Mammary epithelial cell (primary cell): ENCODE measurements at places on chromosomes 6 and 20. TPM values are rescaled to one million over a fixed set of nuclear protein-coding genes. Genes with fewer than 3 reads are reported as not detected.

BANF2 gene
- polyA plus RNA-seq: not detected

ANKRD66 gene
- polyA plus RNA-seq: not detected

ACTR5 gene
- polyA plus RNA-seq: 7.9 TPM

STK4 gene
- 17.9 TPM for polyA plus RNA-seq

SLCO4A1 gene
- 0.99 TPM for polyA plus RNA-seq

LKAAEAR1 gene
- polyA plus RNA-seq: 0.15 TPM

- DNase-seq: no peak
Measured at GRCh38 chr6:21823371-21823770, 229.8 kb downstream of the SOX4 start.

DNA sequence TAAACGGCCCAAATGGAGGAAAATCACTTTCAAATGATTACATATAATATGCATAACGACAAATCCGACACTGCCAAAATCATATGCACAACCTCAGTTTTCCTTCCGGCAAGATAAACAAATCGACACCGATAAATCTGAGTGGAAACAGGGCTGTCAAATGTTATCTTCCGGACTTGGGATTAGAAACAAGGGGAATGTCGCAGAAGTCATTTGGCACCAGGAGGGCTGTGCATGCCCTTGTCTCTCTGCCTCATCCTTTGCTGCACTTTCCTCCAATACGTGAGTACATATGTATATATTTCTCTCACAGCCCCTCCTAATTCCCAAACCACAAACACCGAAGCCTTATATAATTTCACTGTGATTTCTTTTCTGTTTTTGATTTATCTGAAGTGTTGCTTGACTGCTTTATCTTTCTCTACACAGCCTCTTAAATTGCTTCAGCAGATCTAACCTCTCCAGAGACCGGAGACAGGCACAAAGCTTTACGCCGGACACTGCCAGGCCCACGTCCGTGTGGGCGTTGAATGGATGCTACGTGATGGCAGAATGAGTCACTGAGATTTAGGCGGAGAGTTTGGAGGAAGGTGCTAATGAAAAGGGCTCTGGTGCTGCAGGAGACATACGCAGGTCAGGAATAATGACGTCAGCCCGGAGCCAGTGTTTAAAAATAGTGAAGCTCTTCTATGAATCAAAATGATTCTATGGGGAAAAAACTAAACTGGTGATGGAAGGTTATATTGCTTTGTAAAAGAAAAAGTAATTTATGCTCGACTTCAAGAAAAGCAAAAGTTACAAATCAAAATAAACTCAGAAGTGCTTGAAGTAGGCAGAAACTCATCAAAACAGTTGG lies 21.0 kb upstream of the PRELID3B start:
- DNase-seq: peak; percentile 89

DNA sequence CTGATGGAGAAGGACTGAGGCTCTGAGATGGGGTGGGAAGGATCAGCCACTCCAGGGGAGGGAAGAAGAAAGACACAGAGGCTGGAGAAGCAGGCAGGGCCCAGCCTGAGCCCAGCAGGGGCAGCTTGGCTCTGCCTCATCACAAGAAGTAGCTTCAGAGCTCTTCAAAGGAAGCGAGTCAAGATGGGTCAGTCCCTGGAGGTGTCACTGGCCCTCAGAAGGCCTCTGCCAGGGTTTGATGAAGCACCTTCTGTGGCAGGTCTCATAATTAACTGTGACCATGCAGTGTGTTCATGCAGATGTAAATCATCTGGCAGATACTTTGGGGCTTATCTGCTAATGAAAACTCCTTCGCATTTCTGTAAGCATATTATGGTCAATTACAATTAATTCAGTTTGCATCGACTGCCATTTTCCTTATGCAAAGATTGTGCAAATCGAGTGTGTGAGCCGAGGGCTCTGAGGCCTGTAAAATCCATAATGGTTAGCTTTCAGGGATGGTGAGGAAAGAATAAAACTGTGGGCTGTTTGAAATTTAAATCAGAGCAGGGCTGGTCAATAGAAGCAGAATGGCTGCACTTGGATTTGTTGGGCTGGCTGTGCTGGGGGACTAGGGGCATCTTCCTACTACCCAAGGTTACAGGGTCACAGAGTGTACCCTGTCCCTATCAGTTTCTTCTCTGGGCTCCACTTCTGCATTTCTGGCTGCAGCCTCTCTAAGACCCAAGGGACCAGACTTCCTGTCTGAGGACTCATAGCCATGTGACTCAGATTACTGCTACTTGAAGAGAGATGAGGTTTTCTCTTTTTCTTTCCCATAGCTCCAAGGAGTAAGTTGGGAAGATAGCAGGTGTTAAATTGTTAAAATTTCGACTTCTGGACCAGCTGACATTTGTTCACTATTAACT lies 376.6 kb downstream of the DHX35 start:
- DNase-seq: no peak

- no peak for DNase-seq
Measured at GRCh38 chr20:1479831-1480595, 11.2 kb downstream of the SIRPB2 start.

DNA sequence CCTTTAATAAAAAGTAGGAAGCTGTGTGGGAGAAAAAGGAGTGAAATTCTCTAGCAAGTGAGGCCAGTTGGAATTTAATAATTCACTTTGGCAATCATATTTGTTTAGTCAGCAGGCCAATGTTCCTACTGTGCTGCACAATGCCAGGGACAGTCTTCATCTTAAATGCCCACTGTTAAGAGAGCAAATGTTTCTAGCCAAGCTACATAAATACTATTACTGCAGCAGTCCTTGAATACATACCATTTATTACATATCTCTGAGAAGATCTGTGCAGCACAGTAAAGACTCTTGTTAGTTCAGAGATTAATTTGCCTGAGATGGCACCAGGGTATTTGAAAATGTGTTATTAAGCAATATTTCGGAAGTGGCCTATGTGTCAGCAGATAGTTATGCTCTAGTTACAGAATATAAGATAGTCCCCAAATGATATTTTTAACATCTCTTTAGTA lies 105.4 kb downstream of the OGFRL1 start:
- DNase-seq: peak; percentile 72

DNA sequence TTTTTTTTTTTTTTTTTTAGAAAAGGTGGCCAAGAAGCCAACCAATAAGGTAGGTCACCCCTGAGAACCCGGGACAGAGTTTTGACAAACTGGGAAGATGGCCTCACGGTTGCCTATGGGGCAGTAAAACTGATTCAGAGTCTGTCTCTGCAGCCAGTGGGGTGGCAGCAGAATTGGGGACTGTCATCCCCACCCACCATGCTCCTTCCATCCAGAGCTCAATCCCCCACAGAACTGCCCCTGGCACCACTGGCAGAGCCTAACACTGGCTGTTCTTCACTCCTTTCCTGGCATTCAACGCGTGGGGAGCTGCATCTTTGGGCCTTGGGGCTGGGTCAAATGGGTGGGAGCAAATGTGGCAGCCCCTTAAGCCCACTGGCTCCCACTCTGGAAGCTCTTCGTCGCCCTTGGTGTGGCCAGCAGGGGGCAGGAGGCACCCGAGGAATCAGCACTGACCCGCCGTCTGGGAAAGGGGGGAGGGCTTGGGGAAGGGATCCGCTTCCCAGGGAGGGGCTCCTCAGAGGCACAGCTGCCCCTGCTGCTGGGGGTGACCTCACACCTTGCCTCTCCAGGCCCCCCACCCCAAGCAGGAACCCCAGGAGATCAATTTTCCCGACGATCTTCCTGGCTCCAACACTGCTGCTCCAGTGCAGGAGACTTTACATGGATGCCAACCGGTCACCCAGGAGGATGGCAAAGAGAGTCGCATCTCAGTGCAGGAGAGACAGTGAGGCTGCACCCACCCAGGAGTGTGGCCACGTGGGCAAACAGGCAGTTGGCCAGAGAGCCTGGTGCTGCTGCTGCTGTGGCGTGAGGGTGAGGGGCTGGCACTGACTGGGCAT lies 10.4 kb downstream of the CD40 start:
- no peak for DNase-seq

- DNase-seq: peak; percentile 49
Measured at GRCh38 chr6:90820436-90820835, 233.6 kb upstream of the MAP3K7 start.

GRCh38 chr6:46014511-46015118 lies 1.0 kb downstream of the CLIC5 start:
- DNase-seq: no peak

DNA sequence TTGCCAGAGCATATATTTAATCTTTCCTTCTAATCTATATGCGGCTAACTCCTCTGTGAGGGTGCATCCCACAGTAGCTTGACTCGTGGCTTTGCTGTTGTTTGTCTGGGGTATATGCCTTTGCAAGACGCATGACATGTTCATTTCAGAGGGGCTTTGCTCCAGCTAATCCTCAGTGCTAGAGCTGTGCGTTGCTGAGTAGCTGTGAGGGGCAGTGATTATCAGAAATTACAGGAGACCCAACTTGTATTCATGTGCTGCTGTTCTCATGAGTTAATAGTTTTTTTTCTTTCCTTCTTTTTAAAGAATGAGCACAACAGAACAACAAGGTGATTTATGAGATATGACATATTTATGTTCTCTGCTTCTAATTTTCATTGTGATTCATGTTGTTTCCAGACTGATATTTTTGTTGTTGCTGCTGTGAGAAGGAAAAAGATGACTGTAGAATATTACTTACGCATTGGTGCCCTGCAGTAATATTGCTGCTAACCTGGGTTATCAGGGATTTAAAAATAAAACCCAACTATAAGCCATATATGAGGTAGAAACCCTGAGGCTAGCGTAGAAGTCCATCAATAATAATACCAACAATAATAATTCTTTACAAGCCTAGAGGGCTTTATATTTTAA lies 168.3 kb downstream of the KLHL32 start:
- DNase-seq: no peak

GRCh38 chr6:7108196-7108963 lies 619 bp downstream of the RREB1 start:
- DNase-seq: peak; percentile 58

- DNase-seq: peak; percentile 97
Measured at GRCh38 chr6:87714093-87714842, 12.2 kb upstream of the AKIRIN2 start.

DNA sequence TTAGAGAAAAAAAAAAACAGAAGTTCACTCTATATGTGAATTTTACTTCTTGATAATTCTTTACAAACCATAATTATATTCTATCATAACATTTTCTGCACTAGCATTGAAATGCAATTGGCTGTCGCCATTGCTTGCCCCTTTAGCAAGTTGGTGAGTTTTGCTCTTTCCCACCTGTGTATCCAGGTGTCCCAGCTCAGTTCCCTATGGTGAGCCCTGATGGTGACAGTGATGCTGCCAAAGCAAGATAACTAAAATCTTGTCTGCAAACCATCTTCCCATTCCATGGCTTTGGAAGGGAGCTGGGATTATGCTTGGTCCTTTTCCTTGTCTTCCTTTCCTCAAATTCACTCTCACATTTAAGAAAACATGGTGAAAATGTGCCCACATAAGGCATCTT lies 429.6 kb downstream of the NKAIN2 start:
- no peak for DNase-seq

DNA sequence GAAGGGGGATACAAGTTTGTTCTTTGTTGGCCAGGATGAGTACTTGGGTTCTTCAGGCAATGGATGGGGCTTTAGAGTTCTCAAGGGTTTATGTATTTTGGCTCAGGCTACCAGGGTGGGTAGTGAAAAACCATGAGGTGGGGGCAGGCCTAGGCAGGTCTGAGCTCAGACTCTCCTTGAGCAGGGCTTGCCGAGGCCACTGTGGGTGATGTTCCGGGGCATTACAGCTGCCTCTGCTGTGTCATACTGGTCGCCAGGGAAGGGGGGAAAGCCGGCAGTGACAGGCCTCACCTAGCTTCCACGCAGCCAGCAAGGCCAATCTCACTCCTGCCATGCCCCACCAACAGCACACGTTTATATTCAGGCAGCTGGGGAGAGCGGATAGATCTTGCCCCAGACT lies 79.6 kb downstream of the BCKDHB start:
- no peak for DNase-seq

- no peak for DNase-seq
Measured at GRCh38 chr6:44676246-44676790, 288.8 kb downstream of the CDC5L start.

GRCh38 chr6:139965393-139965792 lies 590.9 kb upstream of the CITED2 start:
- DNase-seq: no peak

- no peak for DNase-seq
Measured at GRCh38 chr20:60269573-60270162, 311.4 kb downstream of the CDH26 start.

DNA sequence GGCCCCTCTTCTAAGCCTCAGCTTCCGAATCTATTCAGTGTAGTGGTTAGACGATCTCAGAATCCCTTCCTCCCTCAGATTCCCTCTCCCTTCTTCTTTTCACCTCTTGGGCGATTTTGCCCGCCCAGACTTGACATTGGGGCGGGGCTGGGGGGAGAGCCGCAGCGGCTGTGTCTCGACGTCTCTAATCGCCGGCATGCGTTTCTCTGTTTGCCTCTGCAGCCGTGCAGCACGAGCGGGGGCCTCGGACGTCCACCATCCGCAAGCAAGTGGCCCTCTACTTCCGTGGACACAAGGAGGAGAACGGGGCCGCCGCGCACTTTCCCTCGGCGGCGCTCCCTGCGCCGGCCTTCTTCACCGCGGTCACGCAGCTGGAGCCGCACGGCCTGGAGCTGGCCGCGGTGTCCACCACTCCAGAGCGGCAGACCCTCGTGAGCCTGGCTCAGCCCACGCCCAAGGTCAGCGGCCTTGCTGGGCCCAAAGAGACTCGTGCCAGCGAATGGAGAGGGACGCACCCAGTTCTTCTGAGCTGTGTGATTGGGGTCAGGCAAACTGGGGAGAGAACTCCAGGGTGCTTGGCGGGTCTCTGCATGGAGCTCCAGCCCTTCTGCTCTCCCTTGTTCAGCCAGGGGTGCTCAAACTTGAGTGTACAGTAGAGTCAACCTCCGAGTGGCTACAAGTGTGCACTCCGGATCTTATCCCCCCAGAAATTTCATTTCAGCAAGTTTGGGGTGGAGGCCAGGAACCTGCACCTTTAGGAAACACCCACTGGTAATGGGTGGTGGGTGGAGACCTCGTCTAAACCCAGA lies 10.7 kb downstream of the NR2E1 start:
- DNase-seq: no peak

GRCh38 chr6:73152966-73153757 lies 72.1 kb downstream of the KHDC1L start:
- DNase-seq: peak; percentile 26
